ENCODE measurements at places on chromosomes 6 and 20. TPM values are rescaled to one million over a fixed set of nuclear protein-coding genes. Genes with fewer than 3 reads are reported as not detected.

- no peaks in the 10 kb centered on the region for H3K4me1 ChIP-seq
- H3K27ac ChIP-seq = no peak overlapping the region
- no peaks in the 10 kb centered on the region for H3K27me3 ChIP-seq
- no peaks in the 10 kb centered on the region for H3K36me3 ChIP-seq
- DNase-seq = no peak
- H3K4me3 ChIP-seq = no peak overlapping the region
Observed at GRCh38 chr6:39669207-39669972, 55.8 kb downstream of the KIF6 start.

GRCh38 chr20:11646359-11646758 is 271.3 kb upstream of the BTBD3 start:
- no peak overlapping the region for H3K27ac ChIP-seq
- no peak for DNase-seq
- H3K4me3 ChIP-seq = no peak overlapping the region

The TNNC2 gene
- total RNA-seq = not detected

DNA sequence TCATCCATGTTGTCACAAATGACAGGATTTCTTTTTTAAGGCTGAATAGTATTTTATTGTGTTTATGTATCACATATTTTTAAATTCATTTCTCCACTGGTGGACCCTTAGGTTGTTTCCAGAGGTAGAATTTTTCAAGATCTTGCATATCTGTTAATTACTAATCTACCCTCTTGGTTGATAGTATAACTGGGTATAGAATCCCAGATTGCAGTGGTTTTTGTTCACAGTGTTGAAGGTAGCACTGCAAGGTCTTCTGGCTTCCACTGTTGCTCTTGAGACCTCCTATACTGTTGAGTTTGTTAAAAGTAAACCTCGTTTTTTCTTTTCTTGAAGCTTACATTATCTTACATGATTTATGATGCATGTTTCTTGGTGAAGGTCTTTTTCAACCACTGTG is 22.9 kb downstream of the CDC5L start:
- no peak for DNase-seq
- no peaks in the 10 kb centered on the region for H3K27me3 ChIP-seq
- peaks cover 39% of the 10 kb centered on the region for H3K36me3 ChIP-seq
- H3K4me1 ChIP-seq = no peaks in the 10 kb centered on the region
- no peak overlapping the region for H3K4me3 ChIP-seq

The TRIM31 gene
- not detected for total RNA-seq

GRCh38 chr20:53611449-53611894 is 17.8 kb upstream of the ZNF217 start:
- no peaks in the 10 kb centered on the region for H3K27me3 ChIP-seq
- H3K36me3 ChIP-seq = no peaks in the 10 kb centered on the region
- H3K27ac ChIP-seq = no peak overlapping the region

DNA sequence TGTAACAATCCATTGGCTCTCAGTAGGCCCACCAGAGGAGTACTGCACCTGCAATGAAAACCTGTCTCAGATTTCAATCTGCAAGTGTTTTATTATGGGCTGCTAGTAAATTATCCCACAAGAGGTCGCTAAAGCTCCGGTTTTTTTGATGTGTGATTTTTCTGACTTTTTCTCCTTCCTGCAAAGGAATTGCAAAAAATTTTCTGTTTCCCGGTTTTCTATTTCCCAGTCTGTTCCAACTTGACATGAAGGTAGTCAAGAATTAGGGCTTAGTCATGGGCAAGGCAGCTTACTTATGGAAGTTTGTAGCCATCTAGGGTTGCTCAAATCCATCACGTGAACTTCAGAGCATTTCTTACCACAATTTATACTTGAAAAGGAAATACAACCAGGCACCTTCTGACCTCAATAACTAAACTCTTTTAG is 38.5 kb upstream of the AHI1 start:
- no peak for DNase-seq
- no peak overlapping the region for H3K27ac ChIP-seq

DNA sequence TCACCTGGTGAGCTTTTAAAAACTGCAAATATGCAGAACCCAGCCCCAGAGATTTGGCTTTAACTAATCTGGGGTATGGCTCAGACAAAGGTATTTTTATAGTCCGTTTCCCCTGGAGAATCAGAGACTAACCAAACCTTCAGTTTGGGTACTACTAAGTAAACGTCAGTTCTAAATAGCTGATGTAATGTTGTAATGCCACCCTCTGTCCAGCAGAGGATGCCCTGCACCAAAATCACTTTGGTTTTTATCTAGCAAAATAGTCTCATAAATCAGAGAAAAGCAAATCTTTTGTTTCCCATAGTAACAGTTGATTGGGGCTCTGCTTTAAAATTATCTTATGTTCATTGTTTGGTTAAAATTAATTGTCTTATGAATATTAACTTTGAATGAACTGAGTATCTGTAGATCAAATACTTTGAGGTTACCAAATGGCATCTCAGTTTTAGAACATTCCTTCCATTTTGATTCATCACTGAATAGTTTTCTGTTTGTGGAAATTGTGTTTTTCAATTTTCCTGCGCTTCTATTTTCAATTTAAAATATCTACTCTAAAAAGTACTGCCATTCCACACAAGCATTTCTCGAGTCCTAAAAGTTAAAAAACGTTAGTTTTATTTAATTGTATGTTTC is 278.3 kb upstream of the PLCB4 start:
- no peak overlapping the region for H3K4me3 ChIP-seq
- H3K36me3 ChIP-seq = no peaks in the 10 kb centered on the region
- DNase-seq = no peak
- no peaks in the 10 kb centered on the region for H3K4me1 ChIP-seq
- no peaks in the 10 kb centered on the region for H3K27me3 ChIP-seq

The GSTA1 gene
- total RNA-seq = not detected

DNA sequence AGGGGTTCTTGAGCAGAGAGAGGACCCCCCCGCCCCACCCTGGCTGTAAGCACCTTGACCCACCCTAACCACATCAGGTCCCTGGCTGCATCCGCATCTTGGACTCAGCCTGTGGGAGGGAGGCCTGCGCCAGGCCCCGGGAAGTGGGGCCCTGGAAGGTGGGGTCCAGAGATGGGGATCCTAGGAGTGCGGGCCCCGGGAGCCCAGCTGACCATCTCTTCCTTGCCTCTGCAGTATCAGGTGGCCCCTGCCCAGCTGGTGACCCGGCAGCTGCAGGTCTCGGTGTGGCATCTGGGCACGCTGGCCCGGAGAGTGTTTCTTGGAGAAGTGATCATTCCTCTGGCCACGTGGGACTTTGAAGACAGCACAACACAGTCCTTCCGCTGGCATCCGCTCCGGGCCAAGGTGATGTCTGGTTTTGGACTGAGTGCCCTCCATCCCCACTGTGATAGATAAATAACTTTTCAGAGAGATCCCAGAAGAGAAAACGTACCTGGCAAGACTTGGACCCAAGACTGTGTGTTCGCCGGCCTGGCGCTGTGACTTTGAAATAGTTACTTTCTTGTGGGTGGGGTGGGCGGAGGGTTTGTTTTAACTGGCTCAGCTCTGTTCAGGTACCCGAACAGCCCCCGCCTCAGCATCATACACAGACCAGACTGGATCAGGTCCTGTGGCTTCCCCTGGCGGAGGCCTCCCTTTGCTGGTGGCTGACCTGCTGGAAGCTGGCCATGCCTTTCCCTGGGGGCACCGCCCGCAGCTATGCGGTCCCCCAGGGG is 62.0 kb downstream of the EZR start:
- no peak overlapping the region for H3K4me3 ChIP-seq
- H3K36me3 ChIP-seq = no peaks in the 10 kb centered on the region
- H3K27ac ChIP-seq = no peak overlapping the region
- H3K4me1 ChIP-seq = peaks cover 10% of the 10 kb centered on the region
- H3K27me3 ChIP-seq = no peaks in the 10 kb centered on the region
- no peak for DNase-seq

The RPS6KA2 gene
- 59.5 TPM for total RNA-seq

DNA sequence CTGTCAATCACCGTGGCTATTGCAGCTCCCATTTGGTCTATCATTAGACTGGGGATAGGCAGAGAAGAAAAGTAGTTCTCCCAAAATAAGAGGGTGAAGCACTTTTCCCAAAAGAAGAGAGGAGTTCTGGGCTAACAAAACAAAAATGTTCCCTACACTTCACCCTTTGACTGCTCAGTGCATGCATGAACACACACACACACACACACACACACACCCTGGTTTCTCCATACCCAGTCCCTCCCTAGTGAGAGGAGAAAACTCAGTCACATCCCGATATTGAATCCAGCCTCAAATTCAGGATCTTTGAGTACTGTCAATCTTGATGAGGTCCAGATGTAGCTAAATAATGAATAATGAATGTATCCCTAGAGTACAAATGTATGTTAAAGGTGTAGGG is 4.6 kb upstream of the TBPL1 start:
- H3K4me1 ChIP-seq = peaks cover 7% of the 10 kb centered on the region
- DNase-seq = no peak
- no peak overlapping the region for H3K27ac ChIP-seq
- H3K4me3 ChIP-seq = no peak overlapping the region
- H3K36me3 ChIP-seq = no peaks in the 10 kb centered on the region
- H3K27me3 ChIP-seq = no peaks in the 10 kb centered on the region

DNA sequence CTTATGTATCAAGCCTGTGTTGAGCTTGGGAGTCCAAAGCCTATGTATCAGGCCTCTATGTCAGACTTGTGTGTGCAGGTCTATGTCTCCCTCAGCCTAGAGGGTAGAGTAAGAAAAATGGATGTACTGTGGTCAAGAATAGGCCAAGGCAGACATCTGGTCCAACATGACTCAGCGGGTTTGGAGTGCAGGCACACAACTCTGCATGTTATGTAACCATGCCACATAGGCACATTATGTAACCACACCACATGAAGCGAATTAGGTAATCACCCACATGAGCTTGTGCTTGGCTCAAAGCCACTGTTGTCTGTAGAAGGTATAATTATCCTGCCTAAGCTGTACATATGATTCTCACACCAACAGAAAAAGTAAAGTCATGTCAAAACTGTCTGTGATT is 1190.5 kb upstream of the EYS start:
- no peaks in the 10 kb centered on the region for H3K36me3 ChIP-seq
- H3K4me1 ChIP-seq = no peaks in the 10 kb centered on the region
- H3K4me3 ChIP-seq = no peak overlapping the region
- no peak for DNase-seq
- H3K27me3 ChIP-seq = no peaks in the 10 kb centered on the region
- H3K27ac ChIP-seq = no peak overlapping the region

The CEP85L gene
- 22.7 TPM for total RNA-seq

DNA sequence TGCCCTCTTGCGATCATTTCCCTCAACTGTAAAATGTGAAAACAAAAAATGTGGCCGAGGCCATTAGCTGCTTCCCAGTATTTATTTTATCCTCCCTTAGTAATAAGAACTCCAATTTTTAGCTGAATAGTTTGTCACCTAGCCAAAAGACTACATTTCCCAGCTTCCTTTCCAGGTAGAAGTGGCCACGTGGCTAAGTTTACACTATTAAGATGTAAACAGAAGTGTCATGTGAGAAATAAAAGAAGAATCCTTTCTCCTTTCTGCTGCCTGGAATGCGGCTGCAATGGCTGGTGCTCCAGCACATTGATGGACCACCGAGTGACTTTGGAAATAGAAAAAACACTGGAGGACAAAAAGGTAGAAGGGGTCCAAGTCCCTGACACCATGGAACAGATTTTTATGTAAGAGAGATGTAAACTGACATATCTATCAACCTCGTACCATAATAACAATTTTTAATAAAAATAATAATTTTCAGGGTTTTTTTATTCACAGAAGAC is 268.8 kb downstream of the PKHD1 start:
- DNase-seq = no peak
- no peaks in the 10 kb centered on the region for H3K36me3 ChIP-seq
- H3K4me3 ChIP-seq = no peak overlapping the region
- H3K4me1 ChIP-seq = no peaks in the 10 kb centered on the region
- H3K27me3 ChIP-seq = no peaks in the 10 kb centered on the region

DNA sequence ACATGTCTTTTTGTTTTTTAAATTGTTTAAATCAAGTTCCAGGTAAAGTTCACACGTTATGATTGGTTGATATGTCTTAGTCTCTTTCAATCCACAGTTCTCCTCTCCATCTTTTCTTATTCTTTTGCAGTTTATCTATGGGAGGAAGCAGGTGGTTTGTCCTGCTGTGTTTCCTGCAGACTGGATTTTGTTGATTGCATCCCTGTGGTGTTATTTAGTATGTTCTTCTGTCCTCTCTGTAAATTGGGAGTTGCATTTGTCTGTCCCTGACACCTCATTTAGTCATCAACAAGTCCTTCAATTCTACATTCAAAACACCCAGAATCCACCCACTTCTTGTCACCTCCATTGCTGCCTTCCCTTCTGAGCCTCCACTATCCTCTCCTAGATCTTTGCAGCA is 8.1 kb downstream of the PACSIN1 start:
- no peaks in the 10 kb centered on the region for H3K4me1 ChIP-seq
- no peak for DNase-seq
- no peak overlapping the region for H3K27ac ChIP-seq
- no peaks in the 10 kb centered on the region for H3K27me3 ChIP-seq

GRCh38 chr6:44171899-44172546 is 13.4 kb downstream of the CAPN11 start:
- no peak overlapping the region for H3K4me3 ChIP-seq
- no peaks in the 10 kb centered on the region for H3K36me3 ChIP-seq
- no peak for DNase-seq
- no peaks in the 10 kb centered on the region for H3K4me1 ChIP-seq

The NEURL2 gene
- total RNA-seq = 78.7 TPM

The BTBD3 gene
- total RNA-seq = 12.3 TPM

DNA sequence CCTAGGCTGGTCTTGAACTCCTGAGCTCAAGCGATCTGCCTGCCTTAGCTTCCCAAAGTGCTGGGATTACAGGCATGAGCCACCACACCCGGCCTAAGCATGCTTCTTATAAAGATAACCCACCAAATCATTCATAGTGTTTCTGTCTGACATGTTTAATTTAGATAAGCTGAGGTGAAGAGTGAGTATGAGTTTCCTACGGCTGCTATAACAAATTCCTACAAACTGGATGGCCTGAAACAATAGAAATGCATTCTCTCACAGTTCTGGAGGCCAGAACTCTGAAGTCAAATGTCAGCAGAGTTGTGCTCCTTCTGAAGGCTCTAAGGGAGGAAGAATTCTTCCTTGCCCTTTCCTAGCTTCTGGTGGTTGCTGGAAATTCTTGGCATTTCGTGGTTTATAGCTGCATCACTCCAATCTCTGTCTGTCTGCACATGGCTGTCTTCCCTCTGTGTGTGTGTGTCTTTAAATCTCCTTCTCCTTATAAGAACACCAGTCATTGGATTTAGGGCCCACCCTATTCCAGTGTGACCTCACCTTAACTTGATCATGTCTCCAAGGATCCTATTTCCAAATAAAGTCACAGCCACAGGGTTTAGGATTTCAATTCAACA is 29.9 kb downstream of the MAPK13 start:
- no peak overlapping the region for H3K4me3 ChIP-seq
- H3K27ac ChIP-seq = no peak overlapping the region
- no peaks in the 10 kb centered on the region for H3K36me3 ChIP-seq

GRCh38 chr6:155889410-155889809 is 433.8 kb upstream of the NOX3 start:
- no peaks in the 10 kb centered on the region for H3K4me1 ChIP-seq
- H3K27me3 ChIP-seq = no peaks in the 10 kb centered on the region
- H3K27ac ChIP-seq = no peak overlapping the region
- H3K36me3 ChIP-seq = no peaks in the 10 kb centered on the region

The STMND1 gene
- total RNA-seq = not detected

- peak overlapping the region; percentile 78 for H3K27ac ChIP-seq
- peak overlapping the region; percentile 86 for H3K4me3 ChIP-seq
- no peaks in the 10 kb centered on the region for H3K27me3 ChIP-seq
- peaks cover 6% of the 10 kb centered on the region for H3K4me1 ChIP-seq
- no peaks in the 10 kb centered on the region for H3K36me3 ChIP-seq
Observed at GRCh38 chr6:28943557-28944411, 20.0 kb upstream of the TRIM27 start.

All from thoracic aorta (tissue), 2 donors.